ENCODE measurements at places on chromosomes 5 and 9.

DNA sequence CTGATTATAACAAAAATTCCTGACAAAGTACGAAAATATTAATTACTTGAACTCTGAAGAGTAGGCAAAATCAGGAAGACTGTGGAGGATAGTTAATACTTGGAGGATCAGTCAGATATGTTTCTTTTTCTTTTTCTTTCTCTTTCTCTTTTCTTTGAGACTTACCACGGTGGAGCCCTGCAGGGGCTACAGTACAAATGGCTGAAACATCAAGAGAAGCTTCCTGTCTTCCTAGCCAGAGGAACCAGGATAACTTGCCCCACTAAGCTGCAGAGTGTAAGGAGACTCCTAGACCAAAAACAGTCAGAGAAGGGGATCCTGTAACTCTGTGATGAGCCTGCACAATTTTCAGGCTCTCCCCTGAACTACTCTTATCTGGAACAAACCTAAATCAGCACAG is 324.6 kb upstream of the TYRP1 start:
- no peak for DNase-seq

DNA sequence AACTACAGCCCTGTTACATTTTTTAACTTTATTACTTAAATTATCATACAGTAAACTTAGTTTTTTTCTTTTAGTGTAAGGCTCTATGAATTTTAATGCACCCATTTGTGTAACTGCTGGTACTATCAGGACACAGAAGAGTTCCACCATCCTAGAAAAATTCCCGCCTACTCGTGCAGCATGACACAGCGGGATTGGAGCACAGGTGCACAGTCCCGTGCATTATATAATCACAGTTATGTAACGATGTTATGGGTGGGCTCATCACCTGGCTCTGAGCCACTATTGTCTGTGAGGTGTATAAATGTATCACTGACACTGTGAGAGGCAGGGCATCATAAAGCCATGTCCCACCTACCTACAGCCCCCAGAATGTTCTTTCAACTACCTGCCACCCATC is 80.7 kb downstream of the DRD1 start:
- DNase-seq, result no peak

DNA sequence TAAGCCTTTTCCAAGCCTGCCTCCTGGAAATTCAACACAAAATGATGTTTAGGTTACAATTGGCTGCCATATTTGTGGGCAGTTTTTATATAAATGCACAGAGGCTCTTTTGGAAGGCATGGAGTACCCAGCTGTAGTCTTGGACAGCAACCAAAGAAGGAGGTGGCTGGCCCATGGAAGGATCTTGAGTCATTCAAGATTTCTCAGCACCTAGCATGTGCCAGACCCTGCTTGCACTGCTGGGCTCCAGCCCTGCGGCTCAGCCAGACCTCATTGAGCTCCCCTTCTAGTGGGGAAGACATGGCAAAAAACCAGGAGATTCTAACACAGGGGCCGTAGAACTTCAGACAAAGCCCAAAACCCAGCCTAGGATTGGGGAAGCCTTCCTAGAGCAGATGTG is 22.1 kb downstream of the JADE2 start:
- DNase-seq, result peak; percentile 29

DNA sequence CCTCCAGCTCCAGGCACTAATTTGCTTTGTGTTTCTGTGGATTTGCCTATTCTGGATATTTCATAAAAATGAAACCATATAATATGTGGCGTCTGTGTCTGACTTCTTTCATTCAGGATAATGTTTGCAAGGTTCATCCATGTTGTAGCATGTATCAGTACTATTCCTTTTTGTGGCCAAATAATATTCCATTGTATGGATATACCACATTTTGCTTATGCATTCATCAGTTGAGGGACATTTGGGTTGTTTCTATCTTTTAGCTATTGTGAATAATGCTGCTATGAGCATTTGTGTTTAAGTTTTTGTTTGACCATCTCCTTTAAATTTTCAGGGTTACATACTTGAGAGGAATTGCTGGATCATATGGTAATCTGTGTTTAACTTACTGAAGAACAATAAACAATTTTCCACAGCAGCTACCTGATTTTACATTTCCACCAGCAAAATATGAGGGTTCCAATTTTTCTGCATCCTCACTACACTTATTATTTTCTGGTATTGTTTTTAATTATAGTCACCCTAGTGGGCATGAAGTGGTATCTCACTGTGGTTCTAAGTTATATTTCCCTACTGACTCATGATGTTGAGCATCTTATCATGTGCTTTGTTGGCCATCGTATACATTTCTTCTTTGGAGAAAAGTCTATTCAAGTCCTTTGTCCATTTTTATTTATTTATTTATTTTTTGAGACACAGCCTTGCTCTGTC is 63.9 kb downstream of the GCNT4 start:
- DNase-seq, result no peak

DNA sequence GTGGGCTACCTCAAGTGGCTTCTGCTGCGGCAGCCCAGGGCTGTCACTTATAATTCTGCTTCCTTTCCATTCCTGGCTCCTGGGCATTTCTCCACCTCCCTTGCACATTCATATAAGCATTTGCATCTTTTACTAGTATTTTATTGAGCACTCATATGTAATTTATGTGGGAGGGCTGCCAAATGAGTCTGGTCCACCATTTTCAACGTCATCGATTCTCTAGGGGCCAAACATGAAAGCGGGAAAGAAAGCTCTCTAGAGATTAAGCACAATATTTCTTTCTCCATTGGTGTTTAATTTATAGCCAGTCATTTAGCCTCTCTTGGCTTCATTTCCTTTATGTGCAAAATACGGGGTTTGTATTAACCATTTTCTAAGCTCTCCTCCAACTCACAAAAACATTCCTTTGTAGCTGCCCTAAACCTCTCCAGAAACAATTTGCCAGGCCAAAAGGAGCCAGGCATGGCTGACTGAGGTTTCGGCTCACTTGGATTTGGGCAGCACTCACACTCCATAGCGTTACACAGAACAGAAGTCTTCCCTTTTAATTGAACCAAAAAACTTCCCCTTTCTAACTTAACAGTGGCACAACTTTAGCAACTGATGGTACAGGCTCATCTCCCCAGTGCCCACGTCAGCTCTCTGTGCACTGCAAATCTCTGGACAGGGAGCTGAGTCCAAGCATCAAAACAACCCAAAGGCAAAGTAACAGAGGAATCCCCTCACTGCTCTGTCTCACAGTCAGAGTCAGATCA is 183.5 kb downstream of the ROR2 start:
- no peak for DNase-seq

DNA sequence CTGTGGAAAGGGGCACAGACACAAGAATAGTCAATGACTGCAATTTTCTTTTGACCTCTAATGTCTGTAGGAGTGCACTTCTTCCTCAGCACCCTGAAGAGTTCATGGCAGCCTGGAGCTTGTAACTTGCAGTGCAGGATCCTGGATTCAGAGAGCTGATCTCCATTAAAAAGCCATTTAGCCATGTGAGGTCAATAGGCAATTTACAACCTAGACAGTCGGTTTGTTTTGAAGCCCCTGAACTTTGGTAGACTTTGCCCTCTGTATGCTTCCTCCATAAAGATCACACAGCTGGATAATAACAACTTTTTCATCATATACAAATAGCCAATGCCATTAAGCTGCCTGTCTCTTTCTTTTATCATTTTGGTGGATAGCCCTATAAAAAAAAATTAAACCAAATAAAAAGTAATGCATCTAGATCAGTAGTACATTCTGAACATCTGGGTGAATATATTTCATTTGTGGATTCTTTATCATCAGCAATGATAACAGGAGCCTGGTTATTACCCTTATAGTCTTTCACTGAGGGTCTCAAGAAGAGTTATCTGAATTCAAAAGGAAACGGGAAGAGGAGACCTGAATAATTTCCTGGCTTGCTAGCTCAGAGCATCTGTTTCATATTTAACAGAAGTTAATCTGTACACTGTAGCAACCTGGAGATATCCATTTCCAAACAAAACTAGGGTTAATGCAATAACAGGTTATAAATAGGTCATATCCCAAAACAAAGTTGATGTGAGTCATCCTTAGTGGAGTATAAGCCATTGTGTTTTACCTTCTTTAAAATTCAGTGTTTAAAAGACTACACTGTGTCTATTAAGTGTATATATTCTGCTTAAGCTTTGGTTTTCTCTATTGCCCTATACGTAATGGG is 193.8 kb upstream of the ACTBL2 start:
- DNase-seq, result no peak

GRCh38 chr9:13279284-13280141 is at the start of gene MPDZ:
Gene MPDZ (minus strand): TSS chr9:13279692. CDS start chr9:13250315, 29,377 bp downstream.
- DNase-seq, result peak; percentile 45

- DNase-seq, result no peak
Measured at GRCh38 chr9:93116072-93116961, 17.7 kb downstream of the NINJ1 start.

- no peak for DNase-seq
Measured at GRCh38 chr5:116370149-116370548, 204.5 kb downstream of the SEMA6A start.

GRCh38 chr9:107896544-107896943 is 407.0 kb upstream of the KLF4 start:
- no peak for DNase-seq

DNA sequence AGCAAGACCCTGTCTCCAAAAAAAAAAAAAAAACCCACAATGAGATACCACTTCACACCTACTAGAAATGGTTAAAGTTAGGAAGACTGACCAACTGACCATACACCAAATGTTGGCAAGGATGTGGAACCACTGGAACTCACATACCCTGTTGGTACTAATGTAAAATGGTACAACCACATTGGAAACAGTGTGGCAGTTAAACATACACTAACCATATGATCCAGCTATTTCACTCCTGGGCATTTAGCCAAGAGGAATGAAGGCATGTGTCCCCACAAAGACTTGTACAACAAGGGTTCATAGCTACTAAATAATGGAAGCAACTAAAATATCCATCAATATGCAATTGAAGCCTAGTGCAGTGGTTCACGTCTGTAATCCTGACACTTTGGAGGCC is 21.3 kb downstream of the NAIF1 start:
- DNase-seq, result no peak

GRCh38 chr5:175682664-175683063 is 24.8 kb downstream of the HRH2 start:
- no peak for DNase-seq

GRCh38 chr5:135543485-135544304 is 7.9 kb upstream of the NEUROG1 start:
- DNase-seq, result no peak

DNA sequence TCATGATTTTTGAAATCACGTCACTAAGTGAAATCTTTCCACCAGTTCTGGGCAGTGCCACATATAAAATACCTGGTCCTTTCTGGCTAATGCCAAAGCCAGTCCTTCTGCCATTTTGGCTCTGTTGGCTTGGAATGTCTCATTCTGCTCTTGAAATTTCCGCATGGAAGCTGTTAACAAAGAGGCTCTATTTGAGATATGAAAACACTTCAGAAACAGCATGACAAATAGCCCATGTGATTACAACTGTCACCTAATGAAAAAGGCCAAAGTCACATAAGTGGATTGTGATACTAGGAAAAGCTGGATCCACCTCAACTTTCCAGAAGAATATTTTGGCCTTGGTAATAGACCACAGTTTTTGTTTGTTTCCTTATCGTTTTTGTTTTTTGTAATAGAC is 12.8 kb downstream of the GOLGA1 start:
- no peak for DNase-seq

DNA sequence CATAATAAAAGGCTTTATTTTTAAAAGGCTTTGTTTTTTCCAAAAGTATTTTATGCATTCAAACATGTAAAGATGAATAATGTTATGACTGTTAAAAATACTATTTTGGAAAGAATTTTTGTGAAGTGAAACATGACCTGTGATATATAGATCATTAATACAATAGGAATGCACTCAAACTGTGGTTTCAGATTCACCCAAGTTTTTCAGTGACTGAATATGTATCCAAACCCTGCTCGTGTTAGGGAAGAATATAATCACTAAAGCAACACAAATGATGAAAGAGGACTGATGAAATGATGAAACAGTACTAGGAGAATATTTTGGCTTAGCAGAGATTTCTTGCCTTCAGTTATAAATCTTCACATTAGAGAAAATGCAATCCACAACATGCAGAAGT is 278.0 kb downstream of the ADAMTS6 start:
- DNase-seq, result peak; percentile 90

- peak; percentile 25 for DNase-seq
Measured at GRCh38 chr9:116112236-116112635, 41.4 kb upstream of the PAPPA start.

DNA sequence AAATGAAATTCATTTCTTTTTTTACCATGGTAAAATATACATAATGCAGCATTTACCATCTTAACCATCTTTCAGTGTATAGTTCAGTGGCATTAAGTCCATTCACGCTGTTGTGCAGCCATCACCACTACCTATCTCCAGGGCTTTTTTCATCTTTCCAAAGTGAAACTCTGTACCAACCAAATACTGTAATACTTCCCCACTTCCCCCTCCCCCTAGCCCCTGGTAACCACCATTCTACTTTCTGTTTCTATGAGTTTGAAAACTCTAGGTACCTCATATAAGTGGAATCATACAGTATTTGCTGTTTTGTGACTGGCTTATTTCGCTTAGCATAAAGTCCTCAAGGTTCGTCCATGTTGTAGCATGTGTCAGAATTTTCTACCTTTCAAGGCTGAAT is 23.4 kb downstream of the SPAAR start:
- DNase-seq, result no peak

DNA sequence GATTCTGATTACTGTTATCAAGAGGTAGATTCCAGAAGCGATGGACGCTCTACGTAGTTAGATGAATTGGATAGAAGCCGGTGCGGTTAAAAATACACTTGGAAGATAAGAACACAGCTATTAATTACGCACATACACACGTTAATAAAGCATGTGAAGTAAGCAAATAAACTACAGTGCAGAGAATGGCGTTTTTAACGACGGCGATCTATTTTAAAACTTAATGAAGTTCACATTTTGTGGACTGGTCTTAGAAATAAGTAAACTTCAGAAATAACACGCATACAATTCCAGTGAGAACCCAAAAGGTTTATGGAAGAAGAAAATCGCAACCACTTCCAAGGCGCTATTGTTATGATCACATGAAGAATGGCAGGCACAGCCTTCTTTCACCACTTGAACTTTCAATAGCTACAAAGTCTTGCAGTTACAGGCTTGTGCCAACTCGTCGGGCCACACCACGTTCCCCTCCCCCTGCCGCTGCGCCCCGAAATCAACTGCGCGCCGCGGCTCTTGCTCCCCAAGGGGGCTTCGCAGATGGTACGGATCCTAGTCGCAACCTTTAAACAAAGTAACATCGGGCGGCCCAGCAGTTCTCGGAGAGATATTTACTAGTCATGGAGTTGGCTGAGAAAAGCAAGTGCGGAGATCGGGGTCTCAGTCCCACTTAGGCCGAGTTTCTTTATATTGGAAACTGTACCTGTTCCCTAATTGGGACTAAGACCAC is 866 bp upstream of the SEMA6A start:
- peak; percentile 62 for DNase-seq

DNA sequence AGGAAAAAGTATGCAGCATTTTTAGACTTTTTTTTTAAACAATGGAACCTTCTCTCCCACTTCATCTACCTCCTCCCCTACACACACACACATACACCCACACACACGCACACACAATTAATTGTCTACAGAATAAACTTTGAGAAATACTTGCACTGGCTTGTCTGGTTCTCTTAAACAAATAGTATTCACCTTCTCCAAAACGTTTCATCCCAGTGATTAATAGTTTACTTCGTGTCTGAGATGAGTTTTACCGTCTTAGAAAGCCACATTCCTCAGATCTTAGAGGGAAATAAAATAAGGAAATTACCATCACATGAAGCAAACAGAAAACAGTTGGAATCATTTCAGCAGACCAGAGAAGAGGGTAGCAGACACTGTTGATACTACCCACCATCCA is 570.6 kb upstream of the CLINT1 start:
- DNase-seq, result peak; percentile 76

Data from mammary epithelial cell (primary cell).